ENCODE measurements at places on chromosomes 12 and 14. TPM values are rescaled to one million over a fixed set of nuclear protein-coding genes. Genes with fewer than 3 reads are reported as not detected.
A peak's percentile ranks its signal among the peaks of the same experiment; 100 is the strongest.

DNA sequence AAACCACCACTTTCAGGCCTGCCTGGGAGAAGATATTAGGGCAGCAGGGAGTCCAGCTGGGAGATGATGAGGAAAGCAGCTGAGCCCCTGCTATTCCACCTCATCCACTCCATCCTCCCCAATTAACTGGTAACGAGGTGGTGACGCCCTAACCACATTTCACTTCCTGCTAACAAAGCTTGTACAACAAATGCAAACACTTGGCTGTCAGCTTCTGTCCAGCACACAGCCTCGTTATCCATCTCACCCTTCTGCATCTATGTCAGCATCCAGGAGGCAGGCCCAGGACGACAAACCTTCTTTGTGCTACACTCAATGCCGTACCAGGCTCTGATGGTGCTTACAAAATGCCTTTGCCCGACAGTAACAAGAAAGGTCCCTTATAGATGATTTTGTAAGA, 225.4 kb downstream of the APAF1 start:
- no peak for DNase-seq

- peak; percentile 93 for DNase-seq
These were observed 2.7 kb upstream of the GALNT6 start for GRCh38 chr12:51393676-51394545.

GRCh38 chr12:127728285-127728684, 538.7 kb upstream of the TMEM132C start:
- peak; percentile 8 for DNase-seq

- DNase-seq, result no peak
These were observed 72.9 kb downstream of the PRIMA1 start for GRCh38 chr14:93715279-93715927.

DNA sequence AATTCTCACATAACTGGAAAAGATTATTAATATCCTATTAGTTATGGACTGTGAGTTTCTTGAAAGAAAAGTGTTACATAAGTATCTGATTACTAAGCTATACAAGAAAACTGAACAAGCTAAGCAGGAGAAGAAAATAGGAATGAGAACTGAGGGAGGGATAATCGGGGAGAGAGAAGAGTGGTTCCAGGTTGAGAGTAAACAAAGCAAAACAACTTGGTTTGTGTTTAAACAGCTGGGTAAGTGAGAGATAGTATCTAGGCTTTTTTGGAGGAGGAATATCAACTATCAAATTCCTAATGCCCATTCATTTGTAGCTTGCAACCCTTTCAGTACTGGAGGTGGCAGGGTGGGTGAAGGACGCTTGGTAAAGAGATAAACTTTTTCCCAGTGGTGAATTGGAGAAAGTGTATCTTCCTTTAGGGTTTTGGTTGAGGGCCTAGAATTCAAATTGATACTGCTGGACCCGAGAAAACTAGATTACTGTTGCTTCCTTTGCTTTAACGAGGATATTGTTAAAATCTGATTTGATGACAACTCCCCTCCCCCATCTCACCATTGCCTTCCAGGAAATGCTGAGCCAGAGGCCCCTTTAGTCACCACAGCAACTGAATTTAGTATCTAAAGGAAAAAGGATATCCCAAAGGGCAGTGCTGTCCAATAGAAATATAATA, 2.0 kb upstream of the SLC2A3 start:
- peak; percentile 24 for DNase-seq

PTPRR gene
- total RNA-seq, result 9.0 TPM

Measured in RPMI7951 (cell line).